ENCODE measurements at places on chromosomes 3 and 15.

DNA sequence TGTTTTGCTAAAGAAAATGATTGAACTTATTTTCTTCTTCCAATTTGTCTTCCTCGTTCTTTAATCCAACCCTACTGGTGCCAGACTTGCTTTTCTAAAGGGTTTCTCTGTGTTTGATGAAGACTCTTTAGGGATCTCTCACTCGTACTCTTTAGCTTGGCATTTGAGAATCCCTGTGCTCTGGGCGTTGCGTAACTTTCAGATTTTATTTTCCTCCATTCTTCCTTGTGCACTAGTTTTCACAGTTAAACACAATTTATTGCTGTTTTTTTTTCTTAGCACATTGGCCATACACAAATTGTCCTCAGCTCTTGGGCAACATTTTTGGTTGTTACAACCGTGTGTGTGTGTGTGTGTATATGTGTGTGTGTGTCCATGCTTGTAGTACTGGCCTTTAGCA, 95.8 kb upstream of the ADAMTSL3 start:
- H3K4me1 ChIP-seq: no peaks in the 10 kb centered on the region
- no peak for DNase-seq

GRCh38 chr3:53162672-53163443, 1.8 kb downstream of the PRKCD start:
- peak overlapping the region; percentile 77 for H3K4me3 ChIP-seq
- no peak overlapping the region for H3K27ac ChIP-seq
- H3K36me3 ChIP-seq: no peaks in the 10 kb centered on the region
- peaks cover 24% of the 10 kb centered on the region for H3K4me1 ChIP-seq
- no peaks in the 10 kb centered on the region for H3K27me3 ChIP-seq
- DNase-seq: no peak

GRCh38 chr3:23574822-23575315, 230.9 kb upstream of the UBE2E1 start:
- no peaks in the 10 kb centered on the region for H3K27me3 ChIP-seq
- no peaks in the 10 kb centered on the region for H3K4me1 ChIP-seq
- no peaks in the 10 kb centered on the region for H3K36me3 ChIP-seq
- no peak overlapping the region for H3K4me3 ChIP-seq

DNA sequence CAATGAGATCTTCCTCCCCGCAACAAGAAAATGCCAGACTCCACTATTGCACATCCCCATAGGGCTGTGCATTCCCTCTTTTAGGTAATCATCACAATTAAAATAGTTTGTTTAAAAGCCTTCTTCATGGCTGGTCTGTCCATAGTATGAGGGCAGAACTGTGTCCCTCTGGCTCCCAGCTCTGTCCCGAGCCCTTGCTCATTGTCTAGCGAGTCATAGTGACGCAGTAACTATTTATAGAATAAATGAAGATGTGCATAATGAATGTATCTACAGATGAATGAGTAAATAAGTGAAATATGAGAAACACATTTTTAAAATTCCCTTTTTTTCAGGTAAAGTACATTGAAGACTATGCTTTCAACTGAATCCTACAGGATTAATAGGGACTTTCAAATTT, 128.4 kb upstream of the TMC3 start:
- no peaks in the 10 kb centered on the region for H3K4me1 ChIP-seq
- H3K27ac ChIP-seq: peak overlapping the region; percentile 88
- no peak for DNase-seq
- H3K27me3 ChIP-seq: no peaks in the 10 kb centered on the region

- H3K27me3 ChIP-seq: peaks cover 7% of the 10 kb centered on the region
- H3K27ac ChIP-seq: no peak overlapping the region
- DNase-seq: no peak
- H3K4me1 ChIP-seq: no peaks in the 10 kb centered on the region
These were observed 14.5 kb downstream of the TIGIT start for GRCh38 chr3:114308377-114308776.

- H3K27ac ChIP-seq: peak overlapping the region; percentile 92
- DNase-seq: no peak
- H3K4me3 ChIP-seq: peak overlapping the region; percentile 48
- no peaks in the 10 kb centered on the region for H3K27me3 ChIP-seq
These were observed 44.4 kb downstream of the FLNB start for GRCh38 chr3:58052373-58053273.

DNA sequence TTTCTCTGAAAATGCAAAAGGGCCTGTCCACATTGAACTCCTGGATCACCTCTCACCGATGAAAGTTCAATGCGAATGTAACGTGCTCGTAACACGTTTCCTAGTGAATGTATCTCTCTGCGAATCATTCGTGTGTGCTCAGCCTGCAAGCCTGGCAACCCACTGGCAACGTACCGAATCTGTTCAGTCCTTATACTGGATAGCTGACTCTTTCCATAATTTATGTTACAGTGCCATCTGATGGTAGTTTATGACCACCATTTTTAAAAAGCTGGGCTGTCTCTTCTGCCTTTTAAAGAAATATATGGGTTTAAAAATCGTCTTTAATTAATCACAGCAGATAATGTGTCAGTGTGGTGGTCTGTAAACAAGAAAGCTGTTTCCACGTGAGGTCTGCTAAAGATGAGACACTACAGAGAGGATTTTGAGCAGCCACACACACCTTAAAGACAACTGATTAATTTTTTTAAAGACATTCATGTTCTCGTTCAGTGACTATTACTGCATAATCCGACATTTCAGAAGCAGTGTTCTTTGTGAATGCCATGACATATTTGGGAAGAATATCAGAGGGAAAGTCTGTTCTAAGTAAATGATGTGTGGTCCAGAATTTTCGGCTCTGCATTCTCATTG, 69.4 kb upstream of the FOXP1 start:
- H3K36me3 ChIP-seq: no peaks in the 10 kb centered on the region
- peak; percentile 70 for DNase-seq
- H3K27me3 ChIP-seq: no peaks in the 10 kb centered on the region
- H3K4me1 ChIP-seq: peaks cover 2% of the 10 kb centered on the region

DNA sequence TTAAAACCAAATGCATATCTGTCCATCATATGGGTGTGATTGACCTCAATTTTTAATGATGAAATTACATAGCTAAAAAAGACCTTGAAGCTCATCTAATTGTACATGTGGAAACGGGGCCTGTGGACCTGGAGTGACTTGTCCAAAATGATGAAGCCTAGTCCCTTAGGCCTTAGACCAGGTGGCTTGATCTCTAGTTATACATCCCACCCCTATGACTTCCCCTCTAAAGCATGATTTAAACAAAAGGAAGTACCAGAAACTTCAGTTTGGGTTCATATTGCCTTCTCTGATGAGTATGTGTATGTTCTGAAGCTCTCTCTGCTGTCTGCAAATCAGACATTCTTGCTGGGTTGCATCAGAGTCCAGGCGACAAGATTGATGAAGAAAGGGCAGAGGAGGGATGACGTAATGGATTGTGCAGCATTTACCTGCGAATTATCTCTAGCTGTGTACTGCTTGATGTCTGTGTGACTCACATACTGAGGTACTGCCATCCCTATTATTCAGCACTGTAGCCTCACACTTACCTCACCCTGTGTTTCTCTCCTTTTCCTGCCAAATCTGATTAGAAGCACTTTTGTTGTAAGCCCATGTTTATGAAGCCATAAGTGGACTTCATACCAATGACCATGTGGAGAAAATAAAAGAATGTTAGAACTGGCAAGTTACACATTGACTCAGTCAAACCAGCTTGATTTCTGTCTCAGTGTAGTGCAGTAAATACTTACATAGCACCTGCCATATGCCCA, 111.5 kb downstream of the FILIP1L start:
- H3K27me3 ChIP-seq: no peaks in the 10 kb centered on the region
- DNase-seq: no peak
- H3K36me3 ChIP-seq: no peaks in the 10 kb centered on the region

DNA sequence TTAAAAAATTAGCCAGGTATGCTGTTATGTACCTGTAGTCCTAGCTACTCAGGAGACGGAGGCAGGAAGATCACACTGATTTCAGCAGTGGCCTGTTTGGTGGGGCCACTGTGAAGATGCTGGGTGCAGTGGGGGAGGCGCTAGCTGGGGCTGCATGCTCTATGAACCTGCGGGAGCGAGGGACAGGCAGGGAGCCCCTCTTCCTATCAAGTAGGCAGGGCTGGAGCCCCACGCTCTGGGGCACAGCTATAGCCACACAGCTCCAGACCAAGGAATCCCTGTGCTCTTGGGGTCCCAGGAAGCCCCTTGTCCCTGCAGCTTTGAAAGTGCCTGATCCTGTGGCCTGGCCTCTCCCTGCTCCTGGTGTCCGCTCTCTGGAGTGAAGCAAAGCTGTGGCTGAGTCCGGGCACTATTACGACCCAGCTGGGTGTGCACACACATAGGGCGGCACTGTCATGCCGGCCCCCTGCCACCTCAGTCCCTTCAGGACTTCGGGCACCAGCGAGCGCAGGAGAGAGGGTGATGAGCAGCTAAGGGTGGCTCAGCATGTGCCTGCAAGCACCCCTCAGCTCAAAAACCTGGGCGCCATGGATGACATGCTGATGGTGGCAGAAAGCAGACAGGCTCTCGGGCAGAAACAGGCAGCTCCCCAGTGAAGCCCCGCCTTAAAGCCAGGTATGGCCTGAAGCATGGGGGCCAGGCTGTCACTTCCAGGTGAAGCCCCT, 262.6 kb downstream of the TBC1D5 start:
- H3K27me3 ChIP-seq: no peaks in the 10 kb centered on the region
- H3K4me3 ChIP-seq: no peak overlapping the region
- H3K36me3 ChIP-seq: no peaks in the 10 kb centered on the region
- H3K27ac ChIP-seq: no peak overlapping the region
- H3K4me1 ChIP-seq: no peaks in the 10 kb centered on the region

DNA sequence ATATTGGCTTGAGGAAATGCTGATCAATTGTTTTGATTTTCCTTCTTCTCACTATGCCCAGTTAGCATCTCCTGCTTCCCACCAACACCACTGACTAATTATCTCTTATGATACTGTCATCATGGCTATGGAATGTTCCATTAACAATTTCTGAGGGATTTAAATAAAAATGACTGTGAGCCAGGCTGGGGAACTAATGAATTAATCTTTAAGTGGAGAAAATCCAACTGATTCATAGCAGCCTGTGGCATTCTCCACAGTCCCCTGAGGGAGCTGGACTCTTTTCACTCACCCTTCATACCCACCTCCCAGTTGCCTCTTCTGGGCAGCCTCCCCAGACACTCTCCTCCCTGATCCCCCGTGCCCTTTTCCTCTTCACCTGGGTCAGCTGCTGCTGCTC, 353.6 kb downstream of the CLSTN2 start:
- no peak overlapping the region for H3K4me3 ChIP-seq
- no peaks in the 10 kb centered on the region for H3K27me3 ChIP-seq
- no peaks in the 10 kb centered on the region for H3K4me1 ChIP-seq
- no peaks in the 10 kb centered on the region for H3K36me3 ChIP-seq
- no peak overlapping the region for H3K27ac ChIP-seq
- no peak for DNase-seq

DNA sequence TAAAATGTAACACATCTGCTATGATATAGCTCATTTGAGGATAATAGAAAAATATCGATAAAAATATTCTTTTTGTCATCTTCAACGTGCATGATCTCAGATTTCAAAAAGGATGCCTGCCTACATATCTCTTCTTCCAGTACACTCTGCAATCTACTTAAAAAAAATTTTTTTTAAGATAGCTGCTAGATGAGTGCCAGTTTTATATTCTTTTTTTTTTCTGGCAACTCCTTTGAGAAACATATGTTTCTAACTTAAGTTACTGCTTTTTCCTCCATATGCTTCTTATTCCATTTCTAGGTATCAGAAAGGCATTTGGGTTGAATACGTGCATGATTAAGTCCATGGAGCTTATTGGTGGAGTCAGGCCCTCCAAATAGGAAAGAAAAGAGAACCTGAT, 160.4 kb downstream of the PPM1L start:
- no peak overlapping the region for H3K27ac ChIP-seq
- no peak for DNase-seq
- H3K36me3 ChIP-seq: no peaks in the 10 kb centered on the region
- H3K4me3 ChIP-seq: no peak overlapping the region
- no peaks in the 10 kb centered on the region for H3K4me1 ChIP-seq

- H3K27me3 ChIP-seq: no peaks in the 10 kb centered on the region
- peaks cover 8% of the 10 kb centered on the region for H3K4me1 ChIP-seq
- H3K36me3 ChIP-seq: no peaks in the 10 kb centered on the region
- no peak for DNase-seq
- H3K4me3 ChIP-seq: no peak overlapping the region
These were observed 18.4 kb downstream of the IGDCC4 start for GRCh38 chr15:65404186-65404872.

DNA sequence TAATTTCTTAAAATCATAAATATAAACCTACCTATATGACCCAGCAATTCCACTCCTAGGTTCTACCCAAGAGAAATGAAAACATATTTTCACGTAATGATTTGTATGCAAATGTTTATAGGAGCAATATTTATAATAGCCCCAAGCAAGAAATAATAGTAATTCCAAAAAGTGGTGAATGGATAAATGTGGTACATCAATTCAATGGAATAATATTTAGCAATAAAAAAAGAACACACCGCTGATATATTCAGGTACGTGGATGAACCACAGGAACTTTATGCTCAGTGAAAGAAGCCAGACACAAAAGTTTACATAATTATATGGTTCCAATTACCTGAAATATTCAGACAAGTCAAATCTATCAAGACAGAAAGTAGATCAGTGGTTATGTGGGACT, 49.9 kb downstream of the ACAD9 start:
- H3K27me3 ChIP-seq: peaks cover 21% of the 10 kb centered on the region
- no peak for DNase-seq
- no peaks in the 10 kb centered on the region for H3K4me1 ChIP-seq
- H3K27ac ChIP-seq: no peak overlapping the region

GRCh38 chr3:128895843-128896697, 16.6 kb downstream of the ACAD9 start:
- no peaks in the 10 kb centered on the region for H3K4me1 ChIP-seq
- DNase-seq: no peak
- H3K36me3 ChIP-seq: peaks cover 23% of the 10 kb centered on the region

- H3K36me3 ChIP-seq: no peaks in the 10 kb centered on the region
- DNase-seq: no peak
- H3K4me3 ChIP-seq: no peak overlapping the region
These were observed 101.5 kb upstream of the SATB1 start for GRCh38 chr3:18526667-18527066.

DNA sequence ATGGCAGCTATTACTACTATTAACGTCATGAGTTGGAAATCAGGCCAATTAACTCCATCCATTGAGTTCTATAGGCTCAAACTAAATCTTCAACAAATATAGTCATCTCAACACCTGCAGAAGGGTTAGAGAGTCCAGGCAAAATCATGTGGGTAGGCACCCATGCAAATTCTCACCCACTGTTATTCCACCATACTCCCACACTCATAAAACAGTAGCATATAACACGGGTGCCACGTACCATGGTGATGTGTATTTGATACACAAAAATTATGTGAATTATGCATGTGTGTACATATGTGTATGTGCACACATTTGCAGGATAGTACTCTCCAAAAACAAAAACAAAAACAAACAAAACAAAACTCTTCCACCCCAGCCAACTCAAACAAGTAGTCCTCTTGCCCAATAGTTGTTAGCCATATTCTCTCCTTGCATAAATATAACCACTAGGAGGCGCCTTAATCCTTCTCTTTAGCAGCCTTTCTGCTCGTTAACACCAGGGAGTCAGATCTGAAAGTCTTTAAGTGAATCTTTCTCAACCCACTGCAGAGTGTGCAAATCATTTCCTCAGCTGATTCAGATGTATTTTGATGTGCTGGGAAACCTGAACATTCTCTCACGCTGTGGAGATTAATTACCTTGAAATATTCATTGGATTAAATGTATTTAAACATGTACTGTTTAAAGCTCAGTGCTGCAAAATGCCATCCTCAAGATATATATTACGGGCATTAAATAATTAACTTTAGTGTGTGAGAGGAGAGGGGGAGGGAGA, 38.0 kb upstream of the COPB2 start:
- no peak overlapping the region for H3K27ac ChIP-seq
- H3K36me3 ChIP-seq: no peaks in the 10 kb centered on the region
- H3K4me3 ChIP-seq: peak overlapping the region; percentile 24
- no peaks in the 10 kb centered on the region for H3K4me1 ChIP-seq

Data from SK-N-SH (cell line).